HS-5 (cell line): ENCODE measurements at places on chromosomes 7 and 10.
A peak's percentile ranks its signal among the peaks of the same experiment; 100 is the strongest.

- no peak for DNase-seq
Measured at GRCh38 chr7:100933734-100934133, 15.6 kb upstream of the MUC3A start.

- DNase-seq = no peak
Measured at GRCh38 chr7:127759945-127760421, 108.0 kb downstream of the SND1 start.

DNA sequence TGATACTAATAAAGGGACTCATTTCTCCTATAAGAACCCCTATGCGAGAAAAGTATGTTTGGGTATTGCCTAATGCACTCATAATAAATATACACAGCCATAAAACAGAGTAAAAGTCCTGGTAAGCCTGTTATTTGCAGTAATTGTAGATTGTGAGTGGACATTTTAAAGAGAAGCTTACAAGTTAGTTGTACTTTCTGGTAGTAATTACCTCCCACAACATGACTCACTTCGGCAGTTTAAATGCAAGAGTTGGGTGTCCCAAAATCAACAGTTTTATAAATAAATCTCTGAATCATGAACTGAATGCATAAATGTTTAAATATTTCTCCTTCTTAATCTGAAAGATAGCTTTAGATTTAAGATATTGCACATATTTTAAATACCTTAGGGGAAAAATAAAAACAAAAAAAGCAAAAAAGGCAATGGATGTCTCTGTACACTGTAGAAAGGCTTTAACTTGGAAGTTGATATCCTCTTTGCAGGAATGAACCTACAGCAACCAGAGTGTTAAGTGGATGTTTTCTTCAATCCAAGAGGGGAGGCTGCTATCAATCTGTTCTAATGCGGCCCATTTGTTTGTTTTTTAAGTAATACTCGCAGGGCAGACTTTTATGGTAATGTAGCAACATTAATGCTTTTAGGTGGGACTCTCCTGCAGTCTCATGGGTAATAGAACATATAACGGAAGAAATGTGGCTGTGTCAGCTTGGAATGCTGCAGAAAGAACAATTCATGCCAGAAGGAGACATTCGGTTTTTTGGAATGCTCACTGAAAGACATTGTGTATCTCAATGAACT is 57.3 kb upstream of the ZEB1 start:
- no peak for DNase-seq

GRCh38 chr7:137578541-137578940 is 235.0 kb upstream of the PTN start:
- DNase-seq = no peak

DNA sequence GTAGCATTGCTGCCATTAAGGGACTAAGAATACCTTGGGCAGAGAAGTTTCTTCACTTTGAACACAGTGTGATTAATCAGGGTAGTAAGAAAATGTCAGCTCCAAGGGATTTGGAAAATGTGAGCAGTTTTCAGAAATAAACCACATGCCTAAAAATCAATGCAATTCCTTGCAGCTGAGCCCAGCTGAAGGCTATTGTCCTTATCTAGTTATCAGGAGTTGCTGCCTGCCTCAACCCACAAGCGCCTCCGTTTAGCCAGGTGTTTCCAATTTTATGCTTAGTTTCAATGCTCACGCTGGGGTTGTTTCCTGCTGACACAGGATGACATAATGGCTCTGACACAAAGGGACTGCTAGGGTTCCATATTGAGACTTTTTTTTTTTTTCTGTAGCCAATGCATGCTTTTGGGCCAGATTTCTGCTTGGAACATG is 132.3 kb upstream of the ANK3 start:
- DNase-seq = peak; percentile 89

- DNase-seq = peak; percentile 60
Measured at GRCh38 chr7:141585592-141586510, 34.6 kb downstream of the AGK start.

DNA sequence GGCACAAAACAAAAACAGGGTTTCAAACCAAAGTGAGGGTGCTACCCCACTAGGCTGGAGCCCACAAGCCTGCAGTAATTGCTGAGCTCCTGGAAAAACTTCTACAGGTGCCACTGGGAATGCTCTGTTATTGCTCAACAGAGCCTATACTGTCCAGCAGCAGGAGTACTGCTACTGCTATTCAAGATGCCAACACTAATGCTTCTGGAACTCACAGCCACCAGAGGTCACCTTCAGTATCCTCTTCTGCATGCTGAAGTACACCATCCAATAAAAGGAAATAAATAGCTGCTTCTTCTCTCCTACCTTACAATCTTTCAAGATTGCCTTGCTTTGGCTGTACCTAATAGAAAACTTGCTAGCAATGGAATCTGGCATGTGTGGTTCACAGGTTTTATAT is 222.0 kb downstream of the LRRN3 start:
- DNase-seq = no peak

DNA sequence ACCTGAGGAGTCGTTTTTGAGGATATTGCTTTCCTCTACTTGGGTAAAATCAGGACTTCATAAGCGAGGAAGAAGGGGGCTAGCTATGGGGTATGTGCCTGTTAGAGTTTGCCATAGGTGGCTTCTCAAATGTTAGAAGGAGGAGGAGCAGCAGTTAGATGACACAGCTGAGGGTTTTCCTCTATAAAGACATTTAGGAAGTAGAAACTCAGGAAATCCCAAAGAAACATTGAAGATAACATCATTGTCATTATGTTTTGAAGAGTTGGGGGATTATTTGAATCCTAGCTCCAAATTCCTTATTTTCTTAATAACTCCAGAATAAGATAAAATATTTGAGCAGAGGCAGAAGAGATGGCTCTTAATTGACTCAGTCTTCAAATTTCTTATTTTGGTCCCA is 58.9 kb upstream of the CC2D2B start:
- no peak for DNase-seq

DNA sequence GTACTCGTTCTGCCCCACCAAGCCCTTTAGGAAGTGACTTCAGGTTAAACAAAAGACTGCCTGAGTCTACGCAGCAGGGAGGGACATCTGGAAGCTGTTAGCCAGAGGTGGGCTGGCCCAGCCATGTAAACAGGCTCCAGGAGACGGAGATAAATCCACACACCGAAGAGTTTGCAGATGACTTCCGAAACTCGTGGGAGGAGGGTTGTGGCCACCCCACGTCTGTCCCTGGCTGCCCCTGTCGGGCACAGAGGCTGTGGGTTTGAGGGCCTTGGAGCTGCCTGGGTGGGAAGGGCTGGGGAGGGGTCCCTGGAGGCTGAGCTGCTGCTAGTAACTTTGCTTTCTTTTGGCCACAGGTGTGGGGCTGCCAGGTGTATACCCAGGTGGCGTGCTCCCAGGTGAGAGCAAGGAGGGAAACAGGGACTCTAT is 15.6 kb downstream of the ELN start:
- DNase-seq = no peak

- no peak for DNase-seq
Measured at GRCh38 chr10:80504158-80504811, 33.4 kb upstream of the SH2D4B start.

DNA sequence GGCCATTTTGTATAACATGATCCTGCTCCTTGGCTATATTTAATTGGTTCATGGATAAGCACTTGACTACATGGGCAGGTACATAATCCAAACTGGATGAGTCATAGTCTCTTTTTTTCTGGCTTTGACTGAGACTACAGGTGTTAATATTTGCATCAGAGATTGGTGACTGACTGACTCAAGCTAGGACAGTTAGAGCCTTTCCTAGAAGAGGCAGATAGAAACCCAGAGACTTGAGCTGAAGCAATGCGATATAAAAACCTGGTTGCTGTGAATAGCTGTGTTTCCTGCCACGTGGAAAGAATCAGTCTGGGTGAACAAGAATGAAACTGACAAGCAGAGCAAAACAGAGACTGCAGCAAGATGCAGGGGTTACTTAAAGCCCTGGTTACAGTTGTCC is 81.0 kb downstream of the SAMD9 start:
- no peak for DNase-seq

GRCh38 chr10:97892506-97892905 is 42.9 kb downstream of the GOLGA7B start:
- no peak for DNase-seq

DNA sequence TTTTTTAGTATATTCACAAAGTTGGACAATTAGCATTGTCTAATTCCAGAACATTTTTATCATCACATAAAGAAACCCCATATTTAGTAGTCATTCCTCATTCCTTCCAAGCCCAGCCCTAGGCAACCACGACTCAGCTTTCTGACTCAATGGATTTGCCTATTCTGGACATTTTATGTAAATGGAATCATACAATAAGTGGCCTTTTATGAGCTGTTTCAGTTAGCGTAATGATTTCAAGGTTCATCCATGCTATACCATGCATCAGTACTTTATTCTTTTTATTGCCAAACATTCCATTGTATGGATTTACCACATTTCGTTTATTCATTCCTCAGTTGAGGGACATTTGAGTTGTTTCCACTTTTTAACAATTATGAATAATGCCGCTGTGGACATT is 249.2 kb downstream of the DYNC1I1 start:
- DNase-seq = no peak

DNA sequence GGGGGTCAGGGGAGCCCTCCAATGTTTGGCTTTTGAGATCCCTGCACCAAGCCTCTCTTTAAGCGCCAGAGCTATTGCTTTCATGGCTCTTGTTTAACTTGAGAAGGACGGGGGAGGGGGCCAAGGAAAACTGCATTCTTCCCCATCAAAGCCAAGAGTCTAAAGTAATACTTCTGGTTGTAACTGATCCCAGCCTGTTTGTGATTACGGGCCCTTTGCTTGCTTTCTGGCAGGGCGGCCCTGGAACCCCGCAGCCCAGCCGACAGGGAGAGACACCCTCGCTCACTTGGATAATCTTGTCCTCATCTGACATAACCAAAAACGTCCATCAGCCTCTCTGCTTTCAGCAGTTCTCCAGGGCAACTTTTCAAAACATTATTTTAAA is 154.7 kb downstream of the NEURL1 start:
- no peak for DNase-seq
